Mammary microvascular endothelial cell (primary cell): ENCODE measurements at places on chromosomes 11 and 22. TPM values are rescaled to one million over a fixed set of nuclear protein-coding genes. Genes with fewer than 3 reads are reported as not detected.

Gene NUDT8
- 12.3 and 16.5 TPM in 2 replicates for total RNA-seq

Gene DBX1
- total RNA-seq = not detected in 2 replicates

Gene TEAD1
- 15.9 and 18.7 TPM in 2 replicates for total RNA-seq

Gene SYCE3
- not detected in 2 replicates for total RNA-seq

Gene BIRC3
- total RNA-seq = 10.7 and 11.2 TPM in 2 replicates

Gene SEPTIN3
- not detected in 2 replicates for total RNA-seq

Gene MAPK8IP2
- total RNA-seq = 0.07 and 0.34 TPM in 2 replicates

Gene P4HA3
- total RNA-seq = 5.7 and 7.3 TPM in 2 replicates

Gene PACSIN2
- total RNA-seq = 63.0 and 72.3 TPM in 2 replicates

Gene HOATZ
- not detected in 2 replicates for total RNA-seq

Gene MS4A2
- total RNA-seq = not detected in 2 replicates

Gene APOBEC3B
- total RNA-seq = 19.7 and 25.1 TPM in 2 replicates

Gene MS4A7
- total RNA-seq = not detected in 2 replicates

Gene CSNK2A3
- total RNA-seq = 1.2 and 1.5 TPM in 2 replicates

Gene CLDN5
- 889 and 919 TPM in 2 replicates for total RNA-seq

Gene MYOD1
- total RNA-seq = not detected in 2 replicates

Gene NPTXR
- 0.05 and 0.07 TPM in 2 replicates for total RNA-seq

Gene SF3B2
- 130 and 155 TPM in 2 replicates for total RNA-seq

Gene HEPN1
- total RNA-seq = not detected in 2 replicates

Gene GPR83
- total RNA-seq = not detected in 2 replicates

Gene ANO5
- total RNA-seq = 0.05 and 0.13 TPM in 2 replicates

Gene DERL3
- 0.07 and 3.1 TPM in 2 replicates for total RNA-seq

Gene OR5B21
- total RNA-seq = not detected in 2 replicates

Gene OR5P2
- total RNA-seq = not detected in 2 replicates

Gene SLC37A4
- 17.9 and 22.6 TPM in 2 replicates for total RNA-seq

Gene PRRG4
- 0.67 and 0.69 TPM in 2 replicates for total RNA-seq

Gene YPEL1
- total RNA-seq = 2.4 and 7.9 TPM in 2 replicates

Gene ISX
- not detected in 2 replicates for total RNA-seq

Gene NLRP14
- not detected in 2 replicates for total RNA-seq

Gene NLRP6
- total RNA-seq = not detected in 2 replicates

Gene RAG2
- total RNA-seq = not detected in 2 replicates

Gene CNTF
- 0.27 and 0.34 TPM in 2 replicates for total RNA-seq

Gene MS4A14
- not detected in 2 replicates for total RNA-seq

Gene LMO2
- 23.7 and 26.2 TPM in 2 replicates for total RNA-seq

Gene WNT11
- total RNA-seq = not detected in 2 replicates

Gene TIRAP
- 4.6 and 5.2 TPM in 2 replicates for total RNA-seq

Gene LYVE1
- 9.6 and 12.1 TPM in 2 replicates for total RNA-seq

Gene KDM4E
- total RNA-seq = not detected in 2 replicates

Gene CYP2D6
- not detected in 2 replicates for total RNA-seq

Gene GGT5
- total RNA-seq = 7.4 and 8.3 TPM in 2 replicates

Gene IFITM1
- 47.6 and 56.4 TPM in 2 replicates for total RNA-seq

Gene MTNR1B
- total RNA-seq = not detected in 2 replicates

Gene TMEM191C
- total RNA-seq = 0.15 TPM in 1 of 2 replicates, not detected in the other

Gene IFTAP
- total RNA-seq = 18.1 and 27.7 TPM in 2 replicates

Gene CNTN5
- not detected in 2 replicates for total RNA-seq

Gene SLC22A12
- not detected in 2 replicates for total RNA-seq

Gene PHETA2
- total RNA-seq = 12.5 and 14.0 TPM in 2 replicates

Gene SMIM35
- total RNA-seq = not detected in 2 replicates
